ENCODE measurements at places on chromosomes 5 and 9. TPM values are rescaled to one million over a fixed set of nuclear protein-coding genes. Genes with fewer than 3 reads are reported as not detected.

Gene CCDC127
- 6.7 TPM for total RNA-seq

Gene SLC6A18
- not detected for total RNA-seq

Gene PRR7
- 10.9 TPM for total RNA-seq

Gene GPX8
- total RNA-seq, result 165 TPM

Gene PPP6C
- 13.0 TPM for total RNA-seq

Gene PAPPA
- total RNA-seq, result 435 TPM

Gene PDLIM4
- total RNA-seq, result 33.0 TPM

Gene ZBED3
- 0.28 TPM for total RNA-seq

Gene FCN1
- total RNA-seq, result not detected

Gene ICE1
- total RNA-seq, result 21.7 TPM

Gene SPINK1
- not detected for total RNA-seq

Gene SLC6A7
- under 0.01 TPM for total RNA-seq

Gene SPARC
- total RNA-seq, result 869 TPM

Gene DDX4
- total RNA-seq, result 0.28 TPM

Gene PAXX
- 23.6 TPM for total RNA-seq

Gene SOX30
- not detected for total RNA-seq

Gene SMIM27
- total RNA-seq, result 7.0 TPM

Gene DBN1
- total RNA-seq, result 77.2 TPM

Gene CCL28
- 6.2 TPM for total RNA-seq

Gene TNIP1
- 86.5 TPM for total RNA-seq

Gene CYFIP2
- 25.9 TPM for total RNA-seq

Gene HNRNPH1
- total RNA-seq, result 722 TPM

Gene STPG3
- total RNA-seq, result not detected

Gene FAF2
- 28.8 TPM for total RNA-seq

Gene HBEGF
- 32.6 TPM for total RNA-seq

Gene GMCL2
- total RNA-seq, result not detected

Gene WHRN
- 0.56 TPM for total RNA-seq

Gene RBM18
- total RNA-seq, result 9.8 TPM

Gene ACTBL2
- 0.19 TPM for total RNA-seq

Gene GABRA6
- total RNA-seq, result not detected

Gene CTSV
- 0.38 TPM for total RNA-seq

Gene AMBP
- total RNA-seq, result not detected

Gene ZNF608
- 2.5 TPM for total RNA-seq

Gene SETX
- total RNA-seq, result 73.3 TPM

Gene CCDC183
- total RNA-seq, result under 0.01 TPM

Gene RGS3
- total RNA-seq, result 51.6 TPM

Gene SHLD3
- total RNA-seq, result 3.6 TPM

Gene FBN2
- total RNA-seq, result 9.6 TPM

Gene TBC1D2
- 7.5 TPM for total RNA-seq

Gene TCF7
- under 0.01 TPM for total RNA-seq

Gene KCNN2
- total RNA-seq, result not detected

Gene FAM221B
- total RNA-seq, result not detected

Gene GBGT1
- 3.3 TPM for total RNA-seq

Gene SPINK6
- not detected for total RNA-seq

Gene COL15A1
- total RNA-seq, result 5.9 TPM

Gene SPINK4
- not detected for total RNA-seq

Gene ZFP37
- total RNA-seq, result 2.3 TPM

Gene MAPKAP1
- 71.0 TPM for total RNA-seq

Gene CNOT8
- total RNA-seq, result 64.6 TPM

Gene NFX1
- 19.4 TPM for total RNA-seq

Gene FUT7
- total RNA-seq, result not detected

Gene C8G
- total RNA-seq, result not detected

Gene GPR21
- 0.38 TPM for total RNA-seq

Gene NR2F1
- total RNA-seq, result 33.2 TPM

Gene KIF24
- total RNA-seq, result 2.7 TPM
